Purkinje cell (primary cell): ENCODE measurements at places on chromosomes 4 and X. TPM values are rescaled to one million over a fixed set of nuclear protein-coding genes. Genes with fewer than 3 reads are reported as not detected.

F8A2 gene
- not detected in 2 replicates for polyA plus RNA-seq

ATP6AP1 gene
- polyA plus RNA-seq = 42.0 and 42.2 TPM in 2 replicates

XPNPEP2 gene
- polyA plus RNA-seq = not detected in 2 replicates

SMR3B gene
- polyA plus RNA-seq = not detected in 2 replicates

IL13RA2 gene
- 0.81 and 2.8 TPM in 2 replicates for polyA plus RNA-seq
